Activated CD4-positive, alpha-beta T cell treated with anti-CD3 and anti-CD28 coated beads, Interleukin-2, amount 10 ng/mL, durations not matched to agents 7 days and 5 days (primary cell): ENCODE measurements at places on chromosomes 2 and 18.

GRCh38 chr2:126616606-126617069 lies 39.3 kb upstream of the GYPC start:
- H3K4me1 ChIP-seq: no peaks in the 10 kb centered on the region
- H3K27ac ChIP-seq: no peak overlapping the region
- H3K36me3 ChIP-seq: no peaks in the 10 kb centered on the region
- no peak overlapping the region for H3K4me3 ChIP-seq
- peaks cover 5% of the 10 kb centered on the region for H3K27me3 ChIP-seq

- H3K27ac ChIP-seq: no peak overlapping the region
- DNase-seq: no peak
- H3K4me1 ChIP-seq: peaks cover 3% of the 10 kb centered on the region
- no peaks in the 10 kb centered on the region for H3K36me3 ChIP-seq
Measured at GRCh38 chr2:170216981-170217380, 39.0 kb downstream of the MYO3B start.

- no peak overlapping the region for H3K27ac ChIP-seq
- no peaks in the 10 kb centered on the region for H3K4me1 ChIP-seq
- no peaks in the 10 kb centered on the region for H3K36me3 ChIP-seq
Measured at GRCh38 chr18:27298214-27298804, 113.2 kb upstream of the CHST9 start.

GRCh38 chr2:100747551-100747950 lies 72.4 kb upstream of the NPAS2 start:
- no peak overlapping the region for H3K4me3 ChIP-seq
- peaks cover 9% of the 10 kb centered on the region for H3K4me1 ChIP-seq
- H3K27me3 ChIP-seq: peaks cover 9% of the 10 kb centered on the region
- no peaks in the 10 kb centered on the region for H3K36me3 ChIP-seq
- no peak overlapping the region for H3K27ac ChIP-seq

DNA sequence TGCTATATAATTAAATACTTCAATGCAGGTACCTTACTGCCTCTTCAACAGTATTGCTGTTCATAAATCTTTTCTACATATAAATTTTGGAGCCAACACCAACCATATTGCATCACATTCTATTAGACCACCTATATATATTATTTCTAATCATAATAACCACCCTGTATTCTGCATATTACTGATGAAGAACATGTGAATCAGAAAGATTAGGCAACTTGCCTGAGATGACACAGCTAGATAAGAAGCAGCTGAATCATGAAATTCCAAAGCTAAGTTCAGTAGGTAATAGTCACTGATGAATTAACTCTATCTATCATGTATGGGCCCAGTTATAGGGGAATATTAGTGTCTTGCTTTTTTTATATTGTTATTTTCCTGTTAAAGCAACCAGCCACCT lies 161.8 kb downstream of the AGPS start:
- H3K4me1 ChIP-seq: peaks cover 14% of the 10 kb centered on the region
- peaks cover 2% of the 10 kb centered on the region for H3K36me3 ChIP-seq
- no peak overlapping the region for H3K4me3 ChIP-seq
- no peaks in the 10 kb centered on the region for H3K27me3 ChIP-seq
- no peak for DNase-seq
- H3K27ac ChIP-seq: no peak overlapping the region

- H3K4me3 ChIP-seq: no peak overlapping the region
- no peaks in the 10 kb centered on the region for H3K27me3 ChIP-seq
- DNase-seq: no peak
- H3K4me1 ChIP-seq: peaks cover 14% of the 10 kb centered on the region
Measured at GRCh38 chr2:43399515-43400264, 173.3 kb upstream of the ZFP36L2 start.

- H3K36me3 ChIP-seq: peaks cover 52% of the 10 kb centered on the region
- peak; percentile 45 for DNase-seq
- H3K4me3 ChIP-seq: peak overlapping the region; percentile 80
- H3K27me3 ChIP-seq: no peaks in the 10 kb centered on the region
Measured at GRCh38 chr18:35267161-35267651, 22.8 kb downstream of the ZSCAN30 start.

- no peak overlapping the region for H3K27ac ChIP-seq
- no peak for DNase-seq
- no peak overlapping the region for H3K4me3 ChIP-seq
- H3K27me3 ChIP-seq: peaks cover 9% of the 10 kb centered on the region
- H3K36me3 ChIP-seq: no peaks in the 10 kb centered on the region
Measured at GRCh38 chr2:187549193-187549592, 5.0 kb downstream of the TFPI start.

GRCh38 chr18:57906852-57907251 lies 103.7 kb upstream of the ATP8B1 start:
- H3K4me3 ChIP-seq: no peak overlapping the region
- DNase-seq: no peak
- peaks cover 5% of the 10 kb centered on the region for H3K27me3 ChIP-seq
- H3K36me3 ChIP-seq: no peaks in the 10 kb centered on the region
- no peak overlapping the region for H3K27ac ChIP-seq
- no peaks in the 10 kb centered on the region for H3K4me1 ChIP-seq

GRCh38 chr18:13271302-13271911 lies 52.8 kb downstream of the LDLRAD4 start:
- H3K27me3 ChIP-seq: no peaks in the 10 kb centered on the region
- H3K4me3 ChIP-seq: no peak overlapping the region
- peaks cover 10% of the 10 kb centered on the region for H3K36me3 ChIP-seq
- no peak overlapping the region for H3K27ac ChIP-seq
- peaks cover 68% of the 10 kb centered on the region for H3K4me1 ChIP-seq
- no peak for DNase-seq

- no peak for DNase-seq
- no peaks in the 10 kb centered on the region for H3K4me1 ChIP-seq
- H3K27ac ChIP-seq: no peak overlapping the region
- no peak overlapping the region for H3K4me3 ChIP-seq
- no peaks in the 10 kb centered on the region for H3K36me3 ChIP-seq
Measured at GRCh38 chr2:34909992-34910705, 1311.0 kb upstream of the FAM98A start.

- H3K27ac ChIP-seq: no peak overlapping the region
- H3K36me3 ChIP-seq: no peaks in the 10 kb centered on the region
- H3K4me1 ChIP-seq: no peaks in the 10 kb centered on the region
- H3K4me3 ChIP-seq: no peak overlapping the region
Measured at GRCh38 chr2:6445156-6445555, 420.6 kb downstream of the CMPK2 start.

- no peak overlapping the region for H3K27ac ChIP-seq
- no peak overlapping the region for H3K4me3 ChIP-seq
- no peaks in the 10 kb centered on the region for H3K4me1 ChIP-seq
Measured at GRCh38 chr2:70705160-70705850, 62.7 kb downstream of the ADD2 start.

DNA sequence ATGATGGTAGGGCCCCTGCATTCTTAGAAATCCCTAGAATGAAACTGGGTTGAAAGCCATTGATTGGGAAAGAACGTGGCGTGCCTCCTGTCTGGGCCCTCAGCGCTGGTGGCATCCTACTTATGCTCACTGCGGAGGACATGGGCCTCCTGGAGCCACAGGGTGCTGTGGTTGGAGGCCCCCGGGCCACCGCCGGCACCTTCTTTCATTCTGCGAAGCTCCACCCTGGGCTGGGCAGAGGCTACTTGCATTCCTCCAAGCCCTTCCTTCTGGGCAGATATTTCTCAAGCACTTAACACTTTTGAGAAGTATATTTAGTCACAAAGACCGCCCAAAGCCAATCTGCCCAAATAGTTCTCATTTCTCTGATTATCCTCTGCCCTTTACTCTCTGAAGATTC lies 311.9 kb downstream of the MYCN start:
- peaks cover 4% of the 10 kb centered on the region for H3K4me1 ChIP-seq
- H3K36me3 ChIP-seq: no peaks in the 10 kb centered on the region
- DNase-seq: no peak
- no peak overlapping the region for H3K4me3 ChIP-seq

- H3K27ac ChIP-seq: no peak overlapping the region
- no peak for DNase-seq
- H3K4me3 ChIP-seq: no peak overlapping the region
- H3K4me1 ChIP-seq: no peaks in the 10 kb centered on the region
Measured at GRCh38 chr2:169983506-169983905, 156.3 kb downstream of the UBR3 start.

GRCh38 chr2:108632332-108633160 lies 86.7 kb upstream of the RANBP2 start:
- H3K36me3 ChIP-seq: peaks cover 23% of the 10 kb centered on the region
- no peak overlapping the region for H3K27ac ChIP-seq
- no peak overlapping the region for H3K4me3 ChIP-seq
- peaks cover 70% of the 10 kb centered on the region for H3K4me1 ChIP-seq

DNA sequence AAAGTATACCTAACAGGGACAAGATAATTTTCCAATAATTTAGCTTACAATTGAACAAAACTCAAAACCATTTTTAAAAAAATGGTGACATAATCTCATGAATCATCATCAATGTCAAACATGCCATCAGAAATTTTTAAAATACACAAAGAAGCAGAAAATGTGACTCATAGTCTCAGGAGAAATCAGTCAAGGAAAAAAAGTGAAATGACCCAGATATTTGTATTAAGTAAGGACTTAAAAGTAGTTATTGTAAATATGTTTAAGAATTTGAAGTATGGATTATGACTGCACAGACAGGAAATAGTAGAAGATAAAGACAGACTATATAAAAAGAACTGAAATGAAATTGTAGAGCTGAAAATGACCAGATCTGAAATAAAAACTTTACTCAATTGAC lies 473.9 kb upstream of the SYT4 start:
- H3K4me3 ChIP-seq: no peak overlapping the region
- H3K4me1 ChIP-seq: no peaks in the 10 kb centered on the region
- DNase-seq: no peak
- no peak overlapping the region for H3K27ac ChIP-seq
- no peaks in the 10 kb centered on the region for H3K36me3 ChIP-seq

DNA sequence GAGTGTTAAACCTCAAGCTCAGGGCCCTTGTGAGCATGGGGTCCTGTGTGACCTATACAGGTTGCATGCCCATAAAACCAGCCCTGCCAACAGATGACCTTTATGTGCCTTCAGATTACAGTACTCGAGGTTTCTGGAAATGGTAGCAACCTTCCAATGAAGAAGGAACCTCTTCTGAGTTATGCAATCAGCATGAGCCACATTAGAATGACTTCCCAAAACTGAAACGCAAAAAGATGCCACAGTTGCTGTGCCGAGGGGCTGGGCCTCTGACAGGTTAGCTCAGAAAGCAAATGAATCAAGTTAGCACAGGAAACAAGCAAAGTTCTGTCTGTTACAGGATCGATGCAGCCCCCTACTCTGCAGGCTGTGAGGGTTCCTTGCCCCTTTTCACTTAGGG lies 37.7 kb downstream of the TGFA start:
- no peak for DNase-seq
- no peak overlapping the region for H3K27ac ChIP-seq
- H3K27me3 ChIP-seq: no peaks in the 10 kb centered on the region

GRCh38 chr2:29202819-29203495 lies 87.7 kb downstream of the CLIP4 start:
- H3K27ac ChIP-seq: no peak overlapping the region
- no peak for DNase-seq
- no peak overlapping the region for H3K4me3 ChIP-seq
- no peaks in the 10 kb centered on the region for H3K36me3 ChIP-seq
- no peaks in the 10 kb centered on the region for H3K27me3 ChIP-seq

DNA sequence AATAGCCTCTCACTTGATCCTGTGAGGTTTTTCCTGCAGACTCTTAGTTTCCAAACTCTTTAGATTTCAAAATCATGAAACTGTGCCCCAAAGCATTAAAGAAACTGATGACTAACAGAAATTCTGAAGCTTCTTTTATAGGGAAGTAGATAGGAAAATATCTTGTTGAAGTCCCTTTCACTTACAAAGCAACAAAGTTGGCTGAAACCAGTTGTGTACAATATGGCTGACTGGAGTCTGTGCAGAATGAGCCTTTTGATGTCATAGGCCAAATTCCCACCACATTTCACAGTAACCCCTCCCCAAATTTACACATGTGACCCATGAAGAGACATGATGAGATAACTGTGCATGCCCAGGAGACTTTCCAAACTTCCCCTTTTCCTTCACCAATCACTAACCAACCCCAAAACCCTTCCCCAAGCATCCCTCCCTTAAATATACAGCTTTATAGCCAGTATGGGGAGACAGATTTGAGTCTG lies 61.7 kb upstream of the NCK2 start:
- no peak for DNase-seq
- H3K4me3 ChIP-seq: no peak overlapping the region
- no peaks in the 10 kb centered on the region for H3K27me3 ChIP-seq
- no peak overlapping the region for H3K27ac ChIP-seq

DNA sequence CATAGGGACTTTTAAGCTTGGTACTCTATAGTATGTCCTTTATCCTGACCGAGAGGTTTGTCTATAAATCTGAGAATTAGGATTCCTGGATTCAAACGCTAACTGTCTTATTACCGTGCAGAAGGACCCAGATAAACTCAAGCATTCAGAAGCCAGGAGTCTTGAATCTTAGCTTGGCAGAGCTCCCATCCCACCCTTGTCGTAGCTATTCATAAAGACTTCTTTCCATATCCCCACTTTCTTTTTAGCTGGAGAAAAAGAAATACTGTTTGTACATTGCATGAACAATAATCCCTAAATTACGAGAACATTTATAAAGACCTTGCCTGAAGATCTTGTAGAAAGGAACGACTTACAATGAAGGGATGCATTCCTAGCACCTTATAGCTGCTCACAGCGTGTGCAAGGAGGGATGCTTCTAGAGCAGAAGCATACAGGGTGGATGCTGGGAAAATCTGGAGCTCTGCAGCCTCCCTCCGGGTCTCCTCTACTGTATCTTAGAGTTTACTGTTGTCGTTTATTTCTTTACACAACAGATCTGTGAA lies 13.6 kb downstream of the EFR3B start:
- no peak overlapping the region for H3K27ac ChIP-seq
- H3K4me1 ChIP-seq: no peaks in the 10 kb centered on the region
- H3K4me3 ChIP-seq: no peak overlapping the region
- DNase-seq: no peak
- H3K27me3 ChIP-seq: peaks cover 4% of the 10 kb centered on the region
- H3K36me3 ChIP-seq: no peaks in the 10 kb centered on the region

DNA sequence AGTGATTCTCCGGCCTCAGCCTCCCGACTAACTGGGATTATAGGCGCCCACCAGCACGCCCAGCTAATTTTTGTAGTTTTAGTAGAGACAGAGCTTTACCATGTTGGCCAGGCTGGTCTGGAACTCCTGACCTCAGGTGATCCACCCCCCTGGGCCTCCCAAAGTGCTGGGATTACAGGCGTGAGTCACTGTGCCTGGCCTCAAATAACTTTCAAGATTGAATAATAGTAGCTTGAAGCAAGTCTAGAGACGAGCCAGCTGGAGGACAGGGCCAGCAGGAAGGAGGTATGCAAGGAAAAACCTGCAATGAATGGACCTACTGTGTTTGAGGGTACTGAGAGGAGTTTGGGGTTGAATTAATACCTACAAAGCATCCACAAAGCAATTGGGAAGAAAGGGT lies 87.5 kb downstream of the MSH2 start:
- H3K27me3 ChIP-seq: no peaks in the 10 kb centered on the region
- no peak for DNase-seq
- H3K4me1 ChIP-seq: peaks cover 13% of the 10 kb centered on the region
- no peak overlapping the region for H3K4me3 ChIP-seq
- H3K36me3 ChIP-seq: peaks cover 9% of the 10 kb centered on the region

- H3K4me3 ChIP-seq: no peak overlapping the region
- H3K27ac ChIP-seq: no peak overlapping the region
- peaks cover 10% of the 10 kb centered on the region for H3K27me3 ChIP-seq
- no peak for DNase-seq
- no peaks in the 10 kb centered on the region for H3K36me3 ChIP-seq
Measured at GRCh38 chr18:7575465-7576028, 8.4 kb downstream of the PTPRM start.
